Heart left ventricle (tissue), 16 donors: ENCODE measurements at places on chromosomes 4 and X.

DNA sequence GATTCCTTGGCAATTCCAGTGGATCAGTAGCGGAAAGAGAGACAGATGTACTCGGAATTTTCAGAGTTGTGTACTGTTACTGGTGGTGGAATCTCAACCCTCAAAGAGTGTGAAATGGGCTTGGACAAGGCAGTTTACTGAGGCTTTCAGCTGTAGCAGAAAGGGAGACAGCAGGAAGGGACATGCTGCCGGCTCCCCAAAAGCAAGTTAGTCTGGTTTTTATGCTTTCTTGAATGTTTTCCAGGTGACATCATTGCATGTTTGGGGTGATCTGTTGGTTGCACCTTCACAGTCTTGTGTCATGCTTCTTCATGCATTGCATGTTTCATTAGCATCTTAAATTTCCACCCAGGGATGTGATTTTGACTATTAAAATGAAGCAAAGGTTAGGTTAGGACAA lies 1282.2 kb downstream of the ADGRL3 start:
- H3K4me1 ChIP-seq: no peaks in the 10 kb centered on the region
- no peak for DNase-seq
- H3K27ac ChIP-seq: no peak overlapping the region
- H3K4me3 ChIP-seq: no peak overlapping the region
- H3K27me3 ChIP-seq: no peaks in the 10 kb centered on the region

GRCh38 chr4:145871209-145871608 lies 67.4 kb downstream of the ZNF827 start:
- no peaks in the 10 kb centered on the region for H3K27me3 ChIP-seq
- H3K36me3 ChIP-seq: no peaks in the 10 kb centered on the region
- H3K4me1 ChIP-seq: no peaks in the 10 kb centered on the region

- no peaks in the 10 kb centered on the region for H3K4me1 ChIP-seq
- H3K4me3 ChIP-seq: no peak overlapping the region
- H3K27me3 ChIP-seq: no peaks in the 10 kb centered on the region
- no peak for DNase-seq
These were observed 6.6 kb downstream of the TMEM156 start for GRCh38 chr4:39025552-39026085.

DNA sequence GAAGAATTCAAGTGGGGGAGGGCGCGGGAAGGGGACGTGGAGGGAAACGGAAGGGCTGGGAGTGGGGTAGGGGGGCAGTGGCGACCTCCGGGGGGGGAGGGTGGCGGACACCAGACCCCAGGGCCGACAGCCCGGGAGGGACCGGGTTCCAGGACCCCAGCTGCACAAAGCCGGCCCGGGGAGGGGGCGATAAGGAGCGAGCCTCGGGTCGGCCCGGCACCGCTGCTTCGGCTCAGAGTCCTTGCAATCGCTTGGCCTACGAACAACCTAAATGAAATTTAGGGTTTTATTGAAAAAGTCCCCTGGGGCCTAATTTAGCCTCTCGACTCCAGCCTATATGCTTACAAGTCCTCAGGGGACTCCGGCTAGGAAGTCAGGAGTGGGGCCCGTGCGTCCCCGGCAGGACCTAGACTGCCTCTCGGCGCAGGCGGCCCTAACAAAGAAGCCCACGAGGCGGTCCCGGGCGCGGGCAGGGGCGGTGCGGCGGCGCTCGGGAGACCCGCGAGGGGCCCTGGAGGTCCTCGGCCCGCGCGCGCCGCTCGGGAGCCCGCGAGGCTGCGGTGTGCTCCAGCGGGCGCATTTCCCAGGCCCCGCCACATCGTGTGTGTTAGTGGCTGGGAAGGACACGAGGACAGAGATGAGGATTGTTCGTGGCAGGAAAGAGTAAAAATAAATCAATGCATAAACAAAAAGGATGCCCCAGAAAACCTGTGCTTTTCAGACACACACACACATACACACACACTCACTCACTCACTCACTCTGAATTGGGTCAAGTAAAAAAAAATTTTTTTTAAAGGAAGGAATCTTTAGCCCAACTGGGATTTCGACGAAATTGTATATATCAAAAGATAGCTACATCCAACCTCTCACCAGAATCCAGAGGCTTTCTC lies 70.0 kb downstream of the MGST2 start:
- peak overlapping the region; percentile 70 for H3K4me3 ChIP-seq
- peak overlapping the region; percentile 67 for H3K27ac ChIP-seq
- peak; percentile 45 for DNase-seq
- H3K4me1 ChIP-seq: peaks cover 42% of the 10 kb centered on the region
- no peaks in the 10 kb centered on the region for H3K36me3 ChIP-seq

DNA sequence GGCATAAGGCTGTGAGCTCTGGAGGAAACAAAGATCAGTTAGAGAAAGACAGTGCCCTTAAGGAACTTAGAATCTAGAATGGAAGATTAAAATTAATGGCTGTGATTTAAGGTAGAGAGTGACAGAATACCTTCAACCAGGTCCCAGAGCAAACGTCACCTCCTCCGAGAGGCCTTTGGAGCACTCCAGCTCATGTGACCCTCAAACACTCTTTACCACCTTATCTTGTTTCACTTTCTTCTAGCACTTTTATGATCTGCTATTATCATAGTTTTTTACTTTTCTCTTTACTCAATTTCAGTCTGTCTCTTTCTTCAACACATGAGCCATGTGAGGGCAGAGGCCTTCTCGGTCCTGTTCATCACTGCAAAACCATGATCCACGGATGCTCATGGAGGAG lies 187.0 kb downstream of the SMIM20 start:
- H3K36me3 ChIP-seq: no peaks in the 10 kb centered on the region
- peaks cover 6% of the 10 kb centered on the region for H3K4me1 ChIP-seq
- no peak overlapping the region for H3K4me3 ChIP-seq
- no peak for DNase-seq
- no peak overlapping the region for H3K27ac ChIP-seq

- no peak overlapping the region for H3K4me3 ChIP-seq
- no peak overlapping the region for H3K27ac ChIP-seq
- H3K4me1 ChIP-seq: no peaks in the 10 kb centered on the region
- no peaks in the 10 kb centered on the region for H3K36me3 ChIP-seq
- H3K27me3 ChIP-seq: no peaks in the 10 kb centered on the region
These were observed 107.4 kb downstream of the ADGRA3 start for GRCh38 chr4:22408474-22408873.

GRCh38 chr4:110867981-110868720 lies 245.3 kb upstream of the PITX2 start:
- H3K27ac ChIP-seq: no peak overlapping the region
- no peaks in the 10 kb centered on the region for H3K36me3 ChIP-seq
- H3K27me3 ChIP-seq: no peaks in the 10 kb centered on the region
- DNase-seq: no peak

- peak overlapping the region; percentile 12 for H3K4me3 ChIP-seq
- DNase-seq: no peak
- H3K36me3 ChIP-seq: peaks cover 14% of the 10 kb centered on the region
- no peaks in the 10 kb centered on the region for H3K27me3 ChIP-seq
- H3K27ac ChIP-seq: peak overlapping the region; percentile 19
These were observed 61.6 kb upstream of the NAP1L5 start for GRCh38 chr4:88759039-88759894.

- no peaks in the 10 kb centered on the region for H3K4me1 ChIP-seq
- peak within 1 kb of the TSS; percentile 92 for H3K4me3 ChIP-seq
- DNase-seq: peak; percentile 87
- no peaks in the 10 kb centered on the region for H3K27me3 ChIP-seq
- peak within 1 kb of the TSS; percentile 90 for H3K27ac ChIP-seq
- H3K36me3 ChIP-seq: no peaks in the 10 kb centered on the region
These were observed at the start of gene LIN54 for GRCh38 chr4:83010522-83011318. TSS of gene LIN54 (minus strand) at chr4:83010823. CDS start at chr4:82984844, 25,979 bp downstream.

GRCh38 chr4:145069361-145069760 lies 28.6 kb downstream of the ANAPC10 start:
- H3K36me3 ChIP-seq: no peaks in the 10 kb centered on the region
- no peak overlapping the region for H3K4me3 ChIP-seq
- peaks cover 8% of the 10 kb centered on the region for H3K4me1 ChIP-seq
- no peak for DNase-seq
- no peak overlapping the region for H3K27ac ChIP-seq
- no peaks in the 10 kb centered on the region for H3K27me3 ChIP-seq

- no peaks in the 10 kb centered on the region for H3K4me1 ChIP-seq
- no peaks in the 10 kb centered on the region for H3K27me3 ChIP-seq
- no peak for DNase-seq
- no peak overlapping the region for H3K27ac ChIP-seq
These were observed 381.5 kb upstream of the GALNT7 start for GRCh38 chr4:172787111-172787510.
